ENCODE measurements at places on chromosomes 7 and 10.

GRCh38 chr10:78963074-78964034, 105.4 kb upstream of the ZMIZ1 start:
- no peak for DNase-seq

- no peak for DNase-seq
Measured at GRCh38 chr7:391961-392524, 102.1 kb downstream of the FOXL3 start.

GRCh38 chr7:43199371-43200160, 87.1 kb downstream of the HECW1 start:
- no peak for DNase-seq

- no peak for DNase-seq
Measured at GRCh38 chr10:71970331-71970730, 6.1 kb downstream of the CHST3 start.

- DNase-seq: no peak
Measured at GRCh38 chr10:11035301-11035991, 17.8 kb downstream of the CELF2 start.

- no peak for DNase-seq
Measured at GRCh38 chr7:83469076-83469475, 179.9 kb downstream of the SEMA3E start.

GRCh38 chr10:33193701-33194521, 140.6 kb downstream of the NRP1 start:
- no peak for DNase-seq

DNA sequence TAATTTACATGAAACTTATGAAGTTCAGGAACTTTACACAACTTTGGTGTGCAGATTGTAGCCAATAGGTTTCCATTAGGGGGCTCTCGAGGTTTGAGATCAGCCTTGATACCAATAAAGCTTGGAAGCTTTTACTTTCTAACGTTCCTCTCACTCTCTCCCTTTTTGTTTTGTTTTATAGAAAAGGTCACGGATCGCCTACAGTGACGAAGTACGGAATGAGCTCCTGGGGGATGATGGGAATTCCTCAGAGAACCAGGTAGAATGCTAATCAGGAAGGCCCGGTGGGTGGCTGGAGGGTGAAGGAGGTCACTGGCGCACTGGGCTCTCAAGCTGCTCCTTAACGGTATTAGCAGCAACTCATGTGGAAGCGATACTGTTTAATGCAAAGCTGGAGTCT, 79.9 kb downstream of the VTI1A start:
- no peak for DNase-seq

DNA sequence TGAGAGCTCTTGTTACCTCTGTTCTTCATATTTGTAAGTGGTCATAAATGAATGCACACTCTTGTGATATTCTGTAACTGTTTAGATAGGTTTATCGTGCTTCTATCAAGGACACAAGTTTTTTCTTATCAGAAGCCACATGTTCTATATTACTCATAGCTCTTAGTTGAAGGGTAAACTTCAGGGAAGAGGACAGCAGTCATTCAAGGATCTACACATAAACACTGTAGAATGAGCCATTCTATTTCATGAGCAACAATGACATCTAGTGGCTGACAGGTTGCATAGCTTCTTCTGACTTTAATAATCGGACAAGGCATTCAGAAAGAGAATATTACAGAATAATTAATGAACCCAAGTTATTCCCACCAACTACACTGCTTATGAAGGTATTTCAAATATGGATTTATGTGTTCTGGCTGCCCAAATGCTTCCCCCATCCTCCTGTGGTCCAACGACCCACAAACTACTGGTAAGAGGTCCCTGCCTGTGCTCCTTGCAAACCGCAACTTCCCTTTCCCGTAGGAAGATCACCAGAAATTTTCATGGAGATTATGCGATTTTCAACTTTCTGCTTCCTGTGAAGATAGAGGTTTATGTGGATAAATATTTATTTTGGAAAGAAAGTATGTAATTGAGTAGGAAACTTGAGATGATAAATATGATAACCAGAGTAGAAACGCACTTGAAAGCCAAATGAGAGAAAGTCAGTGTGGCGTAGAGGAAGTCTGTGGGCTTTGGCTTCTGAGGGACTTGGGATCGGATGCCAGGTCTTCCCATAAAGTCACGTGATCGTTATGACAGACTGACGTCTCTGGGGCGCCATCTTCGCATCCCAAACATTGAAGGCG, 16.8 kb upstream of the ABCB5 start:
- DNase-seq: no peak

DNA sequence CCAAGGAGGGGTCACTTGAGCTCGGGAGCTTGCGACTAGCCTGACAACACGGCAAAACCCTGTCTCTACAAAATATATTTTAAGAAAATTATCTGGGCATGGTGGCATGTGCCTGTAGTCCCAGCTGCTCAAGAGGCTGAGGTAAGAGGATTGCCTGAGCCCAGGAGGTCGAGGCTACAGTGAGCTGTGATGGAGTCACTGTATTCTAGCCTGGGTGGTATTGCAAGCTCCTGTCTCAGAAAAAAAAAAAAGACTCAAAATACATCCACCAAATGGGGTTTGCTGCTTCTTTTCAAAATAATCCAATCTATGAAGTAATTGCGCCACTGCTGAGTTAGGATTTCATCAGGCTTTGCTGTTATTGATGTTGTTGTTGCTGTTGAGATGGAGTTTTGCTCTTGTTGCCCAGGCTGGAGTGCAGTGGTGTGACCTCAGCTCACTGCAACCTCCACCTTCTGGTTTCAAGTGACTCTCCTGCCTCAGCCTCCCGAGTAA, 11.1 kb upstream of the VIM start:
- no peak for DNase-seq

GRCh38 chr7:159013181-159013690, 131.4 kb downstream of the VIPR2 start:
- no peak for DNase-seq

DNA sequence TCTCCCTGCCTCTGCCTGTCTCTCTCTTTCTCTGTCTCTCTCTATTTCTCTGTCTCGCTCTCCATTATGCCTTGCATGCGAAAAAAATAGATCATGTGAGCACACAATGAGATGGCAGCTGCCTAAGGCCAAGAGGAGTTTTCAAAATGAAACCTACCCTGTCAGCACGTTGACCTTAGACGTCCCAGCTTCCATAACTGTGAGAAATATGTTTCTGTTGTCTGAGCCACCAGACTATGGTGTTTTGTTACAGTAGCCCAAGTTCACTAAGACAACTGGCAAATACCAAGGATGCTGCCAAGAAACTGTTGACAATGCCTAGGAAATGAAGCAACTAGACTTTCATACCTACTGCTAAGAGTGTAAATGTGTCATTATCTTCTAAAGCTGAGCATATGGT, 70.6 kb upstream of the PLXDC2 start:
- DNase-seq: no peak

DNA sequence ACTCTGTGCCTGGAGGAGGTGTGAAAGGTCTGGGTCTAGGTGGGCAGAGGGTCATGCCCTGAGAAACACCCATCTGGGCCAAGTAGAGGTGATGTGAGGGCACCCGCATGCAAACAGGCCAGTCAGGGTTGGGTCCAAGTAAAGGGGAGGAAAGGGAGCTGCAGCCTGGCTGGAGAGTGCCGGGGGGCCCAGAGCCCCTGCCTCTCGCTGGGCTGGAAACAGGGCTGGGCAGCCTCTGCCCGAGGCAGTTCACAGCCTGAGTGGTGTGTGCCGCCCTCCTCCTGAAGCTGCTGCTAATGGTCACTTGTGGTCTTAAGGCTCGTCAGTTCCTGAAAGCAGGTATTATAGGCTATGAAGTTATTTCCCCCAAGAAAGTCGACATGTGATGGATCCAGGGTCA, 7.3 kb downstream of the CYP2E1 start:
- DNase-seq: no peak

DNA sequence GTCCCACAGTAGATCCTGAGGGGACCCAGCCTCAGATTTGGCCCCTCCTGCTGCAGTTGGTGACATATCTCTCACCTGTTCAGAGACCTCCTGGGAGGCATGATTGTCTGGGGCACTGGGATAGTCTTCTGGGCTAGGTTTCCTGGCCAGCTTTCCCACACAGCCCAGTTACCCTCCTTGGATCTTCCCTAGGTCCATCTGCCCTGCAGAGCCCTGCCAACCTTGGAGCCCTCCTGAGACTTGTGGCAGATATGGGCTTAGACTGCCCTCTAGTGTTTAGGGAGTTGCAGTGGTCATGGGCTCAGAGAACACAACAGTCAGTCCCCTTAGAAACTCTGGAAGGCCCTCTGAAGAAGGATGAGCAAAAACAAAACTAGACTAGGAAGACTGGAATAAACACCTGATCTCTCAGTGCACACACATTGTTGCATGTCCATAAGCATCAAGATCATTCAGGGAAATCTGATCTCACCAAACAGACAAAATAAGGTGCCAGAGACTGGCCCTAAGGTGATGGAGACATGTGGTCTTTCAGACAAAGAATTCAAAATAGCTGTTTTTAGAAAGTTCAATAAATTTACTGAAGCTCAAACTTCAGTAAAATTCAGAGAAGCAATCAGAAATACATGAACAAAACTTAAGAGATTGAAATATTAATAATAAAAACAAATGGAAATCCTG, 324.6 kb downstream of the ATRNL1 start:
- no peak for DNase-seq

- DNase-seq: no peak
Measured at GRCh38 chr10:76195654-76196390, 764.4 kb downstream of the LRMDA start.

- no peak for DNase-seq
Measured at GRCh38 chr7:70884440-70884764, 247.5 kb upstream of the GALNT17 start.

GRCh38 chr7:90345595-90346335, 751 bp upstream of the GTPBP10 start:
- no peak for DNase-seq

DNA sequence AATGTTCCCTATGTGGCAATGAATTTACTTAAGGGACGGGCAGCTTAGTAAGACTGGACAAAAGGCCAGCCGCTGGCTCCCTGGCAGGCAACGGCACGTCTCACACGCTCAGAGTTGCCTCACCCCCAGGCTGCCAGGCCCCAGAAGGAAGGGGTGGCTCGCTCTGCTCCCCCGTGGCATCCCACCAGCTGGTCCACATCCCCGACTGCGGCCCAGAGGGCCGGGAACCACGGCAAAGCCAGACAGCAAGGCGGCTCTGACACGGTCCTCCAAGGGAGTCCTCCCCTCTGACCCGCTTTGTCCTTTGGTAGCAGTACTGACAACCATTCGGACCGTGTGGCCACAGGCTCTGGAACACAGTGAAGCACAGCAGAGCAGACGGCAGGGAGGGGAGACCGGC, 34.1 kb downstream of the NUDT1 start:
- DNase-seq: no peak

DNA sequence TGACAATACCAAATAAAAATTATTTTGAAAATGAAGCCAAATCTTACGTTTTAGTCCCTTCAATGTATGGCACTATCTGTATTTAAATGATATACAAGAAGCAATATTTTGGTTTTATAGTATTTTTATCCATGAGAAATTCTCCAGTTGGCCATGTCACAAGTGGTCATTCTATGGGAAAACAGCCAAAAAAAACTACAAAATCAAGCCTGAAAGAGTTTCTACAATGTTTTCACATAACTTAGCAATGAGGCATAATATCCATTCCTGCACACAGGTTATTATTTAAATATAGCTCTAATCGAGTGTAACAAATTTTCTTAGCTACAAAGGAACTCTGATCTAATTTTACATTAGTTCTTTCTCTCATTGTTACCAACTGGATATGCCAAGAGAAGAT, 5.4 kb downstream of the RAB11FIP2 start:
- no peak for DNase-seq

DNA sequence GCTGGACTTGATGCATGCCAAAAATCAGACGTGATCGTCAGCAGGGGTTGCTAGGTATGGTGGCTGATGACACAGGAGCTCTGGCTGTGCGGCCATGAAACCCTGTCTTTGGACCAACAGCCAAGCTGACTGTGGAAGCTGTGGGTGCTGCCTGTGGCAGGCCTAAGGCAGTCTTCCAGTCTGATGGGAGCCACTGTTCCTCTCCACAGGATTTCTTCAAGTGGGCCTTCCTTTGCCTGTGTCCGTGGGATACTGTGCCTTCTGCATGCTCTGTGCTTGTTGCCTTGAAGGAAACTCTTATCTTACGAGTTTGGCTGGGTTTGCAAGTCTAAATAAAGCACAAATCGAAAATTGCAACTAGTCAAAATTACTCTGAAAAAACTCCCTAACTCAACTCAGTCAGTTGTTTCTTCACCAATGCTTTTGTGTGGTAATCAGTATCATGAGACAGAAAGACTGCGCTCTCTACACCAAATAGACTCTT, 101.9 kb upstream of the PDLIM1 start:
- DNase-seq: no peak

- DNase-seq: no peak
Measured at GRCh38 chr7:148915211-148915610, 31.1 kb upstream of the EZH2 start.

- no peak for DNase-seq
Measured at GRCh38 chr7:115359119-115359518, 437.2 kb downstream of the MDFIC start.

DNA sequence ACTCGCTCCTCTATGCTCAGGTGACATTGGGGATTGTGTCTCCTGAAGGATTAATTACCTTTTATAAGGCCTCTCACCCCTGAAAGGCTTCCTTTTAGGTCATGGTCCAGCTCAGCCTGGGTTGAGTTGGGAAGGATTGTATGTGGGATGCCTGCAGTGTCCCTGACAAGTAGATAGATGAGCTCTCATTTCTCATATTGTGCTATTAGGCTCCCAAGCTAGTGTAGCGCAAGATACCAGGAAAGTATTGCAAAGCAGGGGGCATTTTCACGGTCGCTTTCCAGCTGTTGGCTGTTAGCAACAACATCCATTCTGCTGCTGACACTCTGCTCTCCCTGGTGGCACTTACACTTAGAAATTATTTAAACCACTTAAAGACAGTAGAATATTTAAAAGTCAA, 31.9 kb downstream of the NXPH1 start:
- DNase-seq: no peak

Data from hypothalamus (tissue), 51 donors.